ENCODE measurements at places on chromosomes 7 and 10.

DNA sequence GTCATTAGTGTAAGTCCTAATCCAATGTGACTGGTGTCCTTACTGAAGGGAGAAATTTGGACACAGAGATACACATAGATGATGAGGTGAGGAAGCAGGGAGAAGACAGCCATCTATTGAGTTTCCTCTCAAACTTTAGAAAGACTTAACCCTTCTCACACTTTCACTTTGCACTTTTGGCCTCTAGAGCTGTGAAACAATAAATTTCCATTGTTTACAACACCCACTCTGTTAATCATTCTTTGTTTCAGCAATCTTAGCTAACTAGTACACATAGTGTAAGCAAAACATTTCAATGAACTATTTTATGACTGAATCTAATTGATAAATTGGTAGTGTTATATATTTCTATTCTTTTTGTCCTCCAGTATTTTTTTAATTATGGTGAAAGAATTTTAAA lies 1092.8 kb upstream of the POT1 start:
- DNase-seq: no peak

DNA sequence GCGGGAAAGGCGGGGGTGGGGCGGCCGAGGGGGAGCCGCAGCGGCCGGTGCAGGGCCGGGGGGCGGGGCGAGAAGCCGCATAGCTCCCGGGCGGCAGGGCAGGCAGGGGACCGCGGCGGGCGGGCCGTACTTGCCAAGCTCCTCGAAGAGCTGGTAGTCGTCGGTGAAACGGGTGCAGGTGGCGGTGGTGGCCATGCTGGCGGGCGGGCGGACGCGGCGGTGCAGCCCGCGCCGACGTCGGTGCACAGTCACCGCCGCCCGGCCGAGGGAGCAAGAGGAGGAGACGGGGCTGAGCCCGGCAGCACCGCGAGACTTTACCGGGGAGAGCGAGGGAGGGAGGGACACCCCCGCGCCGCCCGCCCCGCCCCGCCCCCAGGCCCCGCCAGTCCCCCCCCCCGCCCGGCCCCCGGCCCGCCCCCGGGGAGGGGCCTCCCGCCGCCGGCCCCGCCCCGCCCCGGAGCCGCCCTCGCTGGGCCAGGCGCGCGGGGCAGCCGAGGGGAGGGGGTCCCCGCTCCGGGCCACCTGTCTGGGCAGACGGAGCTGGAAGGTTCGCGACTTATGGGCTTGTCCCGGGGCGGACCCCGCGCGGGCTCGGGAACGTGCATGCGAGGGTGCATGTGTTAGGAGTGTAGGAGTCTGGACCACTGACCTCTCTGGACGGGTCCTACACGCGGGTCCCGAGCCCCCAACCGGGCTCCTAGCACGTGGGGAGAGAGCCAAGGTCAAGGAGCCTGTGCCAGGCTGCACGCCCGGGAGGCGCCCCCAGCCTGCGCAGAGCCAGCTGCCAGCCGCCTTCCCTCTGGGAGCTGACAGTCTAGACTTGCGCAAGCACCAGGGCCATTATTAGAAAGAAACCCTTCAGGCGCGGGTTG lies at the start of gene CAMK2G:
TSS of gene CAMK2G (minus strand) at position 289 of the 872 bp plus-strand sequence. CDS start at position 195, 94 bp downstream.
- peak; percentile 85 for DNase-seq

DNA sequence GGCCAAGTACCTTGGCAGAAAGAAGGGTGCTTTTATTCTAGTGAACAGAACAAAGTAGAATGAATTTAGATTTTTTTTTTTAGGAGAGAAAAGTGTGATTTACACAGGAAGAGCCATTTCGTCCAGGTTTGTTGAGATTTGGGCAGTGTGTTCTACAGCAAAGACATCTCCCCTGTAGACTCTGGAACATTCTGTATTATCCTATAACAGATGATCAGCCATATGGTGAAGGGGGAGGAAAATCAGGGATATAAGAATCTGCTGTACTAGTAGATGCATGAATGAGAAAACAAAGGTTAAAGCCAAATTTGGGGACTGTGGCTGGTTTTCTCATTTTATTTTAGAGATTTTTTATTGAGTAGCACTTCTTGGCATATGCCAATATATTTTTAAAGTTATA lies 453.7 kb upstream of the LRRTM3 start:
- DNase-seq: no peak

- DNase-seq: no peak
Measured at GRCh38 chr7:14521183-14521582, 381.4 kb downstream of the DGKB start.

DNA sequence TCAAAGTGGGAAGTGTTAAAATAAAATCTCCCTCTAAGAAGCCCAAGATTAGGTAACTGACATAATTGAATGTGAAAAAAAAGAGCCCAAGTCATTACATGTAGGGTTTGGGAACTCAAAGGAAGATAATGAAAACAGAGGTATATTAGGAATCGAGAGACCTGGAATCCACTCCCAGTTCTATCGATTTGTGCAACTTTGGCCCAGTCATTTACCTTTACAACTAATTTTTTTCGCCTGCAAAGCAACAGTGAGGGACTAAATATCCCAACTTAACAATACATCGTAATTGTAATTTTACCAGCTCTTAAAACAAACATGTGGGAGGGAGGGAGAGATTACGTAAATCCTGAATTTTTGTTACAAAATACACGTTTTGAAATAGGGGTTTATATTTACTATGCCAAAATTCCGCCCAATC lies 1.4 kb downstream of the MINDY3 start:
- DNase-seq: no peak

DNA sequence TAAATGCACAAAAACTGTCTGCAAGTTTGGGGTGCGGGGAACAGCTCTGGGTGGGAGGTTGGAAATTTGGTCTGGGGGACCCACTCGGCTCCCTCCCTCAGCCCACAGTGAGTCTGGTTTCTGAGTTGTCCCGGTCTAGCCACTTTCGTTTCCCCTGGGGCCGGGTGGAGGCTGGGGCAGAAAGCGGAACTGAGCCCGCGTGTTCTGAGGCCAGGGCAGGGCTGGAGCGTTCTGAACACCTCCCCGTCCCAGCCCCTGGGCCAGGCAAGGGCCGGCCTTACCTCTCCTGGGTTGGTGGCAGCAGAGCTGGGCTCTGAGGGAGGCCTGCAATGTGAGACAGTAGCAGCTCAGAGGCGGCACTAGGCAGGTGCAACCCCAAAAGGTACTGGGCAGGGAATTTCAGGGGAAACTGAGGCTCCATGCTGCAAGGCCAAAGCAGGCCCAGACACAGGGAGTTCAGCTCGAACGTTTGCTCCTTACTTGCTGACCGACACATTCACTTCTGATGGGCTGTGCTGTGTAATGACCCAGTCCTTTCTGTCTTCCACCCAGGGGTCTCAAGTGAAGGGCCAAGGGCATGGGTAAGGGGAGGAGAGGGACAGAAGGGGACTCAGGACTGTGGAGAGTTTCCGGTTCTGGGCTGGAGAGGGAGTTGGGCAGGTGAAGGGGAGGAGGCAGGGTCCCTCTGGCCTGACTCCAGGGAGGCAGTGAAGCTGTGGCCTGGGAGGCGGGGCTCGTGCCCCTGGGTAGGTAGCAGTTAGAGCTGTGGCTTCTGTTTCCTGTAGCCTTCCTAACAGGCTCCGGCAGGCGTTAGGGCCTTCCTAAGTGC lies 3.0 kb downstream of the IRF5 start:
- DNase-seq: peak; percentile 30

- DNase-seq: no peak
Measured at GRCh38 chr7:73865738-73866445, 4.9 kb downstream of the TMEM270 start.

GRCh38 chr7:99311702-99312101 lies 14.0 kb upstream of the ARPC1A start:
- DNase-seq: no peak

DNA sequence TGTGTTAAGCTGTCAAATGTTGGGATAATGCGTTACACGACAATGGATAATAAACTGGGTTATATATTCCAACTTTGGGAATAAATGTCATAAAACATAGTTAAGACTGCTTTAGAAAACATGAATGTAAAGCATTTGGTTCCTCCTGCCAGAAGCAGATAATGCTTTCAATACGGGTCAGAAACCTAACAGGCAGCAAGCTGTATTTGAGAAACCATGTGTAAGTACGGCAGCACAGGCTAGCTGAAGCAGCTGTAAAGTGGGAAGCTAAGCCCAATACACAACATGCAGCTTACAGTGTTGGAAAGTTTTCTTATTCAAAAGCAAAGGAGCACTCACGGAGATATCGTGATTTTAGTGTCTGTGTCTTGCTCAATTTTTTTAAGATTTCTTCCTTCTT lies 46.5 kb downstream of the MALSU1 start:
- no peak for DNase-seq

GRCh38 chr7:86904949-86905834 lies 154.3 kb downstream of the ELAPOR2 start:
- DNase-seq: peak; percentile 9

- no peak for DNase-seq
Measured at GRCh38 chr10:79479283-79479909, 32.9 kb upstream of the EIF5AL1 start.

GRCh38 chr10:24118246-24118645 lies 90.7 kb upstream of the KIAA1217 start:
- no peak for DNase-seq

GRCh38 chr7:44534501-44534900 lies 6.6 kb downstream of the NPC1L1 start:
- DNase-seq: peak; percentile 52

DNA sequence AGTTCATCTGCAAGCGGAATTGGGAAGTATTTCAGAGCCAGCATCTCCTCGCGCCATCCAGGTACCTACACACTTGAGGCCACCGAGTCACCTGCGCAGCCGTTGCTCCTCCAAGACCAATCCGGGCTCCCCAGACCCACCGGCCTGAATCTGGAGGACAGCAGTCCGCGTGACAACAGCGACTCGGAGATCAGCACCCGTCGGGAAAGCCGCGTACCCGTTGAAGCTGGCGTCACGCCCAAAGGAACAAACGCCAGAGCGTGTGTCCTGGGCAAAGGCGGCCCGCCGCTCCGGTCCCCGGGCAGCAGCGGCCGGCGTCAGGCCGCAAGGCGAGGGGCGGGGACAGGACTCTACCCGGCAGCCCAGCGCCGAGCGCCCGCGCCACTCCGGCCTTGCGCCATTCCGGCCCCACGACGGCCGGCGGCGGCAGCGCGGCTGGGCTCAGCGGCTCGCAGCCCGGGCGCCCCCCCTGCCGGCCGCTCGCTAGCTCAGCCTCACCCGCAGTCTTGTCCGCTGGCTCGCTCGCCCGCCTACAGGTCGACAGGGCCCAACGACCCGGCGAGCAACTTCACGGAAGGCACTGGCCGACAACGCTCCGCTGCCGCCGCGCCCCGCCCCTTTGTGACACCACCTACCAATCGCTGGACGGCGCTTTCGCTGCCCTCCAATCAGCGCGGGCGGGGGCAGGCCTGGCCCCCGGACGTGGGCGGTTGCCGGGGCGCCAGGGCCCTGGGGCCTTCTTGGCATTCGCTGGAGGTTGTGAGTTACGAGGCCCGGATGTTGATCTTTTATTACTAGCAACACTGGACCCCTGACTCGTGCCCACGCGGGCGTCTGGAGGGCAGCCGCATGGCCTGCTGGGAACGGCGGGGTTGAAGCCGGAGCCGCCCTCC lies at the start of gene ZFAND4:
TSS of gene ZFAND4 (minus strand) at position 592 of the 893 bp plus-strand sequence. CDS start 9,047 bp downstream, outside the sequence.
- peak; percentile 96 for DNase-seq

DNA sequence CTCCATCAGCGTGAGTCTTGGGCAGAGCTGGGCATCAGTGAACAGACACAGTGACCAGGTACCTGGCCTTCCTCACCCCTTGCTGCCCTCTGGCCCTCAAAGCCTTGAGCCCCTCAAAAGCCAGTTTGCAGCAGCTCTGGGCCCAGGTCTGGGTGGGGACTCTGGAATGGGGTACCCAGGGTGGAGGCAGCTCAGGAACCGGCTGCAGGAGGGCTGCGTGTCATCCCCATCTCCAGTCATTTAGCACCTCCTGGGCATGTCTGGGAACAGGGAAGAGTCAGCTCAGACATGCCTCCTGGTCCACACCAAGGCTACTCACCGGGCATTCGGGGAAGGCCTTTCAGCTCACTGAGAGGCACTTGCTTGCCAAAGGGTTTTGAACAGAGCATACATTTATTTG lies 503.3 kb downstream of the TCERG1L start:
- DNase-seq: no peak

- no peak for DNase-seq
Measured at GRCh38 chr10:131923038-131923756, 22.4 kb downstream of the PPP2R2D start.

DNA sequence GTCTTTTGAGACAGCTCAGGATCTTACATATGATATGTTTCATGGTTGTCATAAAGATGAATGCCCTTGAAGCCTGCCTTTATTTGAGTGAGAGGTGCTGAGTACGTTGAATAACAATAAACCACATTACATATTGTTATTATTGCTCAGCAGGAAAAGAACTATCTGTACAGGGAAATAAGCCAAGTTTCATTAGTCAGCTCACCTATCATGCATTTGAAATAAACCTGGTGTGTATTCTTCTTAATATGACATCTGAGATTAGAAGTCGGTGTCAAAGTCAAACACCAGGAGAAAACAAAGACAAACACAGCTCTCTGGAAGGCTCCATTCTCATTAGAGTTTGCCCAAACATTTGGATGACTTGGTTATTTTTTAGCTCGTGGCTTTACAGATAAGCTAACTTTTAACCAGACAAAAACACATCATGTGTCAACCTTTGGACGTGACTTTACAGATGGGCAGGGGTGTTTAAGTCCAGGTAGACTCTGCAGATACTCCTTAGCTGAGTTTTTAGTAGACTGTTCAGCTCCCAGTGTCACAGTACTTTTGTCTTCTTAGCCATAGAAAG lies 71.2 kb upstream of the AOAH start:
- DNase-seq: no peak

DNA sequence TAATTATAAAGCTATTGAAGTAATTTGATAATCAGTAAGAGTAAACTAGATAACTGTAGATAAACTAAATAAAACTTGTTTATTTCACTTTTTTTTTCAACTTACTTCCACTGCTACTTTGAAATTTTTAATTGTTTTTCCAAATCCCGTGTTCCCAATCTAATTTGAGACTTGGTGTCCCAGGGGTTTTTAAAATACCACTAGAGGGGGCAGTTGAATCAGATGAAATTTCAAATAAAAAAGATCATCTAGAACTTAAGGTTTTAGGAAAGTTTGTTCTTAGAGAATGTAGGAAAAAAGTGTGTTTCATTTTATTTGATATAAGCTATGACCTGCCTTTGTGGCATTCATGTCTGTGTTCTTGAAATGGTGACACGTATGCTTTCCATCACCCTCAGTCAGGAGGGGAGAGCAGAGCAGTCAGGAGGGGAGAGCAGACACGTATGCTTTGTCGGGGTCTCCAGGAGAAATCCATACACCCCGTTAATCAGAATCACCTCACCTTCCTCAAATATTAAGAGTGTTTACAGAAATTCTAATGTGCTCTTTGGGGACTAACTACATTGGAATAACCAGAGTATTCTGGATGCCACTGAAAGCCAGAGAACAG lies 49.9 kb downstream of the C10orf67 start:
- DNase-seq: peak; percentile 12

DNA sequence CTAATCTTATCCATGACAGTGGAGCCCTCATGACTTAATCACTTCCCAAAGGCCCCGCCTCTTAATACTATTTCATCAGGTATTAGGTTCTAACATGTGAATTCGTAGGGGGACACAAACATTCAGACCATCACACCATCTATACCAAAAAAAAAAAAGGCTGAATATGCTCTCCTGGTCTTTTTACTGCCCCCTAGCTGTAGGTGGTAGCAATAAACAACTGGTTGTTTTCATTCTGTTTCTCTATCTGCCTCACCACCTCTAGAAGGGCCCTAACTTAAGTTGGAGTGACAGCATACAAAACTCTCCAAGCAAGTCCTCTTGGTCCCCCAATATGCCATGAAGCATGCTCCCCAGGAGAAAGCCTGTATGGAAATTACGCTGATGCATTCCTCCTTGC lies 94.1 kb downstream of the GRM8 start:
- peak; percentile 8 for DNase-seq

Data from activated CD4-positive, alpha-beta T cell treated with anti-CD3 and anti-CD28 coated beads, Interleukin-2, Interleukin-4, amounts not matched to agents 100 ng/mL and 50 ng/mL, durations not matched to agents 16 hours and 8 hours (primary cell).